ENCODE measurements at places on chromosomes 16 and 17.

DNA sequence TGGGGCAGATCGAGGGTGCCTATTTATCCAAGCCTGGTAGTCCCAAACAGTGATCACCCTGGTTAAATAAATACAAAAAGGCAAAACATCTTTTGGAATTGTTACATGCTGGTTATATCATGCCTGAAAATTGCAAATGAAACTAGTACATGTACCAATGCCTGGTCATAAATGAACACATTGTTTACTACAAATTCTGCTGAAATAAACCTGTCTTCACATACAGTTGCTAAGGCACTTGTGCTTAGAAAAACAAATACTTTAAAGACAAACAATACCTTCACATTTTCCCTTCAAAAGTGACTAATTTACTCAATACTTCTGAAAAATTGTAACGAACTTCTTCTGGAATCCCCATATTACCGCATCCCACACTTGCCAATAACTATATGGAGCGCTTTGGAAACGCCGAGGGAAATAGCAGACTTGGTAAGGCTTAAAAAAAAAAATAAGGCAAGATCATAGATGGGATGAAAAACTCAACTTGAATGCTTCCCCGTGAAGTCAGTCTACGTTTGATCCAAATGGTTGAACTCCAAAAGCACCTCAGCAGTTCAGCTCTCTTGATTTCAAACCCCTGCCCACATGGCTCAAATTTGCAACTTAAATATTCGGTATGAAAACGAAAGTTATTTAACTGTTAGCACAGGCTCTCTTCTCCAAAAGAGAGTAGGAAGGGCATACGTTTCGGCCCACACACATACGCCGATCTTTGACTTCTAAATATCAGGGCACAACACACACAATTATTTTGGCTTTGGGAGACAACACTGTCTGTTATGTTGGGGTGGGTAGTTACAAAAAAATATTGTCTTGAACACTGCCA, 264.5 kb downstream of the NTN1 start:
- no peak for DNase-seq

GRCh38 chr17:2707721-2708584, 3.6 kb downstream of the CLUH start:
- peak; percentile 22 for DNase-seq

GRCh38 chr17:28076144-28076543, 33.7 kb downstream of the NLK start:
- no peak for DNase-seq

- DNase-seq, result no peak
Observed at GRCh38 chr17:3573246-3574100, 15.9 kb upstream of the TRPV3 start.

- no peak for DNase-seq
Observed at GRCh38 chr17:69179227-69179952, 37.7 kb upstream of the ABCA6 start.

- DNase-seq, result no peak
Observed at GRCh38 chr16:65572156-65572555, 450.3 kb upstream of the CDH11 start.

DNA sequence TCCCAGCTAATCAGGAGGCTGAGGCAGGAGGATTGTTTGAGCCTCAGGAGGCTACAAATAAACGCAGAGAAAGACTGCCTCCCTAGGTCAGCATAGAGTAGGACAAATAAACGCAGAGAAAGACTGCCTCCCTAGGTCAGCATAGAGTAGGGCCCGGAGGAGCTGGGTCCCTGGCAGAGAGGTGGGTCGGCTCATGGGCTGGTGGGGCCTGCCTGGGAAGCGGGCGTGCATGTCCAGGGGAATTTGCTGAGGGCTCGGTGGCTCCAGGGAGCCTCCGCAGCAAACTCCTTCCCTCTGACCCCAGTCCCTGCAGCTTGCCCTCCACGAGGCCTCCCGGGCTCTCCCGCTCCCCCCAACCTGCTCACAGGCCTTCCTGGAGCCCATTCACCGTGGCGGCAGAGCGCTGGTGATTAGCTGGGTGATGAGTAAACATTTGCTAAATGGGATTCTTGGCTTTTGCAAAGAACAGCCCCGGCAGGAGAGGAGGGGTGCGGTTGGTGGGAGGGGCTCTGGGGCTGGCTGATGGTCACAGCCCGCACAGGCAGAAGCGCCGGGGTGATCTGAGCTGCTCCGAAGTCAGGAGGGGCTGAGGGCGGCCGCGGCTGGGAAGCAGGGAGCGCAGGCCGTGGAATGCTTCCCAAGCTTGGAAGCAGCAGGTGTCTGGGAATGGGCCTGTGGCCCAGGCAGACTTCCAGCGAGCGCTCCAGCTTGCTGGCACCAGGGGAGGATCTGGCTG, 93.1 kb downstream of the RTN4RL1 start:
- no peak for DNase-seq

DNA sequence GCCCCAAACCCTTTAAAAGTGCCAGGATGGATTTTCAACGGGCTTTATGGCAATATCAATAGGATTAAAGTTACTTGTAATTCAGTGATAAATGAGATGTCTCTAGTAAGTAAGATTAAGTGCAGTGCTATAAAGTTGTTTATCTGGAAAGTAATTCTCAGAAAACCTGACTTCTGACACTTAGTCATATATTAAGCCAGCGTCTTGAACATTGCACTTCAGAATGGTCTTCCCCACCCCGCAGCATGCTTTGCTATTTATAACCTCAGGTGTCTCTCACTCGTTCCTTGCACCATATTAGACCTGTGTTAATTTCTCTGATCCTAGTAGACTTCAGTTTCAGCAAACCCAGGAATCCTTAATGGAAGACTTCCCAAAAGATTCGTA, 2.1 kb upstream of the MAF start:
- no peak for DNase-seq

DNA sequence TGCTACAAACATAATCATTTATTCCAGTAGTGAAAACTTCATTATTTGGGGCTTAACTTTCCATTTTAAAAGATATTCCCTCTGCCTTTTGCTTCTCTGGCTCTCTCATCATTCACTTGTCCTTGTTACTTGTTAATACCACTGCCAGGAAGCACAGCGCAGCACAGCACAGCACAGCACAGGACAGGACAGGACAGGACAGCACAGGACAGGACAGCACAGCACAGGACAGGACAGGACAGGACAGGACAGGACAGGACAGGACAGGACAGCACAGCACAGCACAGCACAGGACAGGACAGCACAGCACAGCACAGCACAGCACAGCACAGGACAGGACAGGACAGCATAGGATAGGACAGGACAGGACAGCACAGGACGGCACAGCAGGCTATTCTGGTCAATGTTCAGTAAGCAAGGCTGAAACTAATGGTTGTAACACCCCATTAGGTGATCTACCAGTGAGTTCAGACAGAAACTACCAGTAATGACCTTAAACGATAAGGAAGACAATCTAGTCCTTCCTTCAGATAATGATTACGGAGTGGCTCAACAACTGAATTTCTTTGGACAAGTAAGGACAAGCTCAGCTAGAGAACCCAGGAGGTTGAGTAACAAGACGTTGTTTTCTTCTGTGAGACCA, 31.9 kb downstream of the COG1 start:
- DNase-seq, result no peak

- DNase-seq, result peak; percentile 83
Observed at GRCh38 chr17:14069251-14070021, at the start of gene COX10. Gene COX10 (plus strand): TSS chr17:14069504. CDS start chr17:14069606, 102 bp downstream.

GRCh38 chr16:86707581-86707980, 129.2 kb downstream of the FOXL1 start:
- DNase-seq, result no peak

DNA sequence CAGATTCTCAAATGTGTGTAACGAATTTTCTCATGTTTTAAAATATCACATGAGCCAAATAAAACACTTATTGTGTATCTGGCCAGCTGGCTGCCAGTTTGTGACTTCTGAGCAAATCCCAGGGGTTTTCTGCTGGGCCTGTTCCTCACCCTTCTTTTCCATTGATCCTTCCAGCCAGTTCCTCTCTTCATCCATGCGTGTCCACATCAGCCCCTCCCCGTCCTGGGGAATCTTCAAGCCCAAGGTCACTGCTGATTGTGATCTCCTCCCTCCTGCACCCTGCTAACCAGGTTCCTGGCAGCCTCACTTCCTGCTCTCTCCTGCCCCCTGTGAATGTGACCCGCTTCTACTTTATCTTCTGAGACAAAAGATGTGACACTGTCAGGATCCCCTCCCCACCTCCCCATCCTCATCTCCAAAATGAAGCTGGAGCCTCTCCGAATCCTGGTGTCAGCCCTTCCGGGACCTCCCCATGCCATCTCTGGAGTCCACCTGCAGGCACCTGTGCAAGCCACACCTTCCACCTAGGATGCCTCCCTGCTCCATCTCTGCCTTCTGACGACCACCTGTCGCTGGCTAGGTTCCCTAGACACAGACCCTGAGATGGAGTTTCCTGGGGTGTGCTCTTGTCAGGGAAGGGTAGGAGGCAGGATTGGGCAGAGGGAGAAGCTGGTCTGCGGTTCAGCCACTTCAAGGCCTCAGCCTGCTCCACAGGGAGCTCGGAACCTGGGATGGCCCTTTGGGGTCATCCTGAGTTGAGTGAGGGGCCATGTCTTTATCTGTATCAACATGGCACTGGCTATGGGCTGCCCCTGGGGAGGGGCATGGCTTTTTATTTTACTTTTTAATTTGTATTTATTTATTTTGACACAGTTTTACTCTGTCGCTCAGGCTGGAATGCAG, 205.1 kb downstream of the KATNIP start:
- DNase-seq, result no peak

DNA sequence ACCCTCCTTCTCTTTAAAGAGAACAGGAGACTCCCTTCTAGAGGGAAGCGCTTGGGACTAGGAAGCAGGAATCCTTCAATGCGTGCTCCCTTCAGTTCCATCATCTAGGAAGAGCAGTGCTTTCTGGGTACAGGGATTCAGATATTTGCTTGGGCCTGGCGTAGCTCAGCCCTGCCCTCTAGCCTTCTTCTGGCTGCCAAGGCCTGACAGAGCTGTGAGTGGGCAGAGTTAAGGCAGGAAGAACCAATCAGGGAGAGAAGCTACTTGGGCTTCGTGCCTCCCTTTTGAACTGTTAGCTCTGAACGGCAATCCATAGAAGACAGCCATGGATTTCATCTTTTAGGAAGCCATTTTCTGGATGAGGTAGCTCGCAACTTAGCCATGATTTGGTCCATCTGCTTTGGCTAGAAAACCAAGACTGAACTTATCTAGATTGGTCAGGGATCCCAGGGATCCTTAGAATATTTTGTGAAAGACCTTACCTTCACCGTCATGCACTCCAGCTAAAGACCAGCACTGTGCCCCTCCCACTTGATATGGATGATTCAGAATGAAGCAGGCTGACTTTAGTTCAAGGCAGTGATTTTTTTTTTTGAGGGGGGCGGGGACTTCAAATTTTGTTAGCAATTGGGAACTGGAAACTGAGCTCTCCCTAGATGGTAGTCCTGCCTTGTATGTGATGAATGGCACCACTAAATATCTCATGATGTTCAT, 2.5 kb upstream of the CORO6 start:
- DNase-seq, result no peak

DNA sequence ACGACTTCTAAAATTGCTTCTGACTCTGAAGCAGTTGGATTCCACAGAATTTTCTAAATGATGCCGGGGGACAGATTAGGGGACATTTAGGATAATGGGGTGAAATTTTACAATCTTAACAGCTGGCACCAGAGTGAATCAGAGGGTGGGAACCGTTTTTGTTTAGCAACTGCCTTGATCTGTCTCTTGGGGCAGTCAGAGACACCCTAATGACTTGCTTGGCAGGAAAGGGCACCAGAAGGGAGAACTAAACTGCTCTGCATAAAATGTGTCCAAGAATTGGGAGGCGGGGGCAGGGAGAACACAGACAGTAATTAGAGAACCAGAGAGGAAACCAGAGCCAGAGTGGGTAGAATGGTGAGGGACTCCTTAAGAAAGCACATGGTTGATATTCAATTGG, 6.1 kb upstream of the ABCC12 start:
- no peak for DNase-seq

- no peak for DNase-seq
Observed at GRCh38 chr16:19621445-19621844, 65.9 kb downstream of the VPS35L start.

DNA sequence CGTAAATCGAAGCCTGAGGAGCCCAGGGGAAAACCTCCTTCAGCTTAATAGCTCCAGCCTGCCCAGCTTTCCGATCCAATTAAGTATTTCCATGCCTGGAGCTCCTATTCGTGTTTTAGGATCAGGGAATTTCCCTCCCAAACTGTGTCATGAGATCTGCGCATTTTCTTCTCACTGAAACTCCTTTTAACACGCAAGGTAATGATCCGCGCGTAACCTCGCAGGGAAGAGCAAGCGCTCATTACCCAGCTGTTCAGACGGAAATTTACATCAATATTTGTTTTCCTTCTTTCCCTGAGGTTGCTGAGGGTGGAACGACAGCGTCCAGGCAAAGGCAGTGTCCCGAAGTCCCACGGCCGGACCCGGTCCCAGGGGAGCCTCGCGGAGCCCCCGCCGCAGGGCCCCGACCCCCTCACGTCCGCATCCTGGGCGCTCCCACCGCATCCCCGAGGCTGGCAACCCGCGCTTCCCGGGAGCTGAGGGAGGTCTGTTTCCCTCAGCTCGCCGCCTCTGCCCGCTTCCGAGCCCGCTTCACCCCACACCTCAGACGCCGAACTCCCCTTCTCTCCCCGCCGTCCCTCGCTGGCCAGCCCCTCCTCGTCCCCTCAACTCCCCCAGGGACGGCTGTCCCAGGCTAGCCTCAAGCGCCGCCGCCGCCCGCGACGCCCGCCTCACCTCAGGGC, 415 bp downstream of the ABCA5 start:
- no peak for DNase-seq

- no peak for DNase-seq
Observed at GRCh38 chr17:57939797-57940196, 15.4 kb downstream of the CUEDC1 start.

GRCh38 chr17:1914661-1915083, 84.9 kb downstream of the RPA1 start:
- DNase-seq, result no peak

GRCh38 chr17:43482103-43483012, 1.4 kb upstream of the DHX8 start:
- no peak for DNase-seq

DNA sequence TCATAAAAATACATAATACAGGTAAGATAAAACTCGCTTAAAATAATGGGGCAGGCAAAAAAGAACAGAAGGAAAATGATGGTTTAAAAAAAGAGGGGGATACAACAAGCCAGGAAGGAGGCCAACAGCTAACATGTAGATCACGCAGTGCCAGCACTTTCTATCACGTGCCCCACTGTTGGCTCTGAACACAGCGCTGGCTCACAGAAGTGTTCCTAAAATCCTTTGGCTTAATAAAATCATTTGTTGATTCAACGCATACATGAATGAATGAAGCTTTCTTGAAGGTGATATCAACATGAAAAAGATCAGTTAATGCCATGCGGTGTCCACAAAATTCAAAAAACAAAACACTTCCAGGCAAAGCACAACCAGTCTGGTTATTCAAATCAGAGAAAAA, 8.5 kb downstream of the ITGAE start:
- no peak for DNase-seq

- peak; percentile 31 for DNase-seq
Observed at GRCh38 chr17:49557312-49558024, 18.2 kb upstream of the NXPH3 start.

DNA sequence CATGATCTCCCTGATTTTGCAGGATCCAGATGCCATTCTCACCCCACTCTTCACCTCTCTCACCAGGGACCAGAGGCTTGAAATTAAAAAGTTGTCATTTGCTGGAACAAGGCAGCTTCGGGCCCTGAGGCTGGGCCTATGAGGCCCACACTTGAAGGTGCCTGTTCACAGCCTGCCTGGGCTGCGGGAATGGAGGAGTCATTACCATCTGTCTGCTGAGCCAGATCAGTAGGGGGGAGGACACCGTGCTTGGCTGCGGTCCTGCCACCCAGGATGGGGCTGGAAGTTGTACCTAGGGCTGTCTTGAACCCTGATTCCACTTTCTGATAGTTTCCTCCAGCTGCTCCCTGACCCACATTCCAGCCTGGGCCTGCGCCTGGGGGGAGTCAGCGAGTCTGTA, 208.3 kb upstream of the N4BP1 start:
- no peak for DNase-seq

- DNase-seq, result no peak
Observed at GRCh38 chr16:22799113-22799512, 14.8 kb upstream of the HS3ST2 start.

Measured in hematopoietic multipotent progenitor cell treated with erythropoietin and hydrocortisone succinate and interleukin-3 and kit ligand, for 15 days (in vitro differentiated cells).